ENCODE measurements at places on chromosomes 5 and 9. TPM values are rescaled to one million over a fixed set of nuclear protein-coding genes. Genes with fewer than 3 reads are reported as not detected.

GRCh38 chr5:45507178-45507577, 189.0 kb downstream of the HCN1 start:
- H3K4me1 ChIP-seq, result no peaks in the 10 kb centered on the region
- H3K36me3 ChIP-seq, result no peaks in the 10 kb centered on the region
- no peaks in the 10 kb centered on the region for H3K27me3 ChIP-seq
- H3K4me3 ChIP-seq, result no peak overlapping the region

The C5orf52 gene
- not detected for total RNA-seq

DNA sequence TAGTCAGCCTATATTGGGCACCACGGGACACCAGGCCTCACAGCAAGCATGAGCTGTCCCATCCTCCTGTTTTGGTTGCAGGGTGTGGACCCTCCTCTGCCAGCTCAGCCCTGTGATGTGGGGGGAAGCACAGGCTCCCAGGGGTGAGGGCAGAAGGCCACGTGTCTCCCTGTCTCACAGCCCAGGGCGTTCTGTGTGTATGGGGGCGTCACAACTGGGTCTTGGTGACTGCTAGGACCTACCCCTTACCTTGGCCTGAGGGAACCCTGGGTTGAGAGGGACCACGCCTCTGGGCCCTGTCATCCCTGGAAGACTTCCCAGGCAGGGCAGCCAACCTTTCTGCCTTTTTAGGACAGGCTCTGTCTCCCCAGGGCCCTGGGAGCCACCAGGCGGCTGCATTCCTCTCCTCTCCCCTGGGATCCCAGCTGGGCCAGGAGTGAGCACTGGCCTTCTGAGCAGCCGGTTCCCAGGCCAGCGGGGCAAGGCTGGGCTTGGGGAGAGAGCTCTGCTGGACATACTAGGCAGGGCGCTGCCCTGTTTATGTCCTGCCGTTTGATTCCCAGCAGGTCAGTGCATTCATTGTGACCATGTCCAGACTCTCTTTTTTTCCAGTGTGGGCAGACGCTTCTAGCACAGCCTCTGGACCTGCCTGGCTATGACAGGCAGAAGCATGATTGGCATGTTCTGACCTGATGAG, 97.4 kb downstream of the DAB2IP start:
- H3K36me3 ChIP-seq, result no peaks in the 10 kb centered on the region
- DNase-seq, result no peak
- peaks cover 11% of the 10 kb centered on the region for H3K4me1 ChIP-seq
- no peak overlapping the region for H3K4me3 ChIP-seq
- no peaks in the 10 kb centered on the region for H3K27me3 ChIP-seq

DNA sequence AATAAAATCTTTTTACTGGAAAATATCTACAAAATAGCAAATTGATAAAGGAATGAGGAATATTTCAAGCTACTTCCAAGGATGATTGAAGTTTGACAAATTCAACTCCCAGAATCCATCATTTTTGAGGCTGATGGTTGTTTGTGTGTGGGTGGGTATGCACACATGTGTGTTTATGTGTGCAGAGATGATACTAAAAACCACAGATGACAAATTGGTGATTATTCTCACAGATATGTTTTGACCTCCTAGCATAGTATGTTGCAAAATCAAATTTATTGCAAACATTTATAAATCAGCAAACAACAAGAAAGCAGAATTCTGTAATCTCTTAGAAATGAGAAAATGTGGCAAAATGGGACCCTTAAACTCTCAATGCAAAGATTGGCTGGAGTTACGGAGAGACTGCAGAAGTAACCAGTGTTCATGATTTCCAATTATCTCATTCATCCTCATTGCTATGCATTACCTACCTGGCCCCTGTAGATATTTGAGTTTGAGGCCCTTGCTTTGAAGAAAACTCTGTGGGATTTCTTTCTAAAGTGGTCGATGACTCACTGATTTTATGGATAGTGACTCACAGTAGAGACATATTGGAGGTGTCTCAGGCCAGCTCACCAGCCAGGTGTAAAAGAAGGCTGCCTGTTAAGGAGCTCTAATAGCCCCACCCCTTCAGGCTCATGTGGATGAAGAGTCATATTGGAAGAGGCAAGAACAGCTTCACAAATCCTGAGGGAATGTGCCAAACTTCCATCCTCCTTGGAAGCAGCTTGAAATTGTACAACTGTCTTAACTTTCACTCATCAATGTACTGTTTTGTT, 44.6 kb upstream of the TMC1 start:
- no peak overlapping the region for H3K4me3 ChIP-seq
- H3K36me3 ChIP-seq, result no peaks in the 10 kb centered on the region
- DNase-seq, result peak; percentile 59

DNA sequence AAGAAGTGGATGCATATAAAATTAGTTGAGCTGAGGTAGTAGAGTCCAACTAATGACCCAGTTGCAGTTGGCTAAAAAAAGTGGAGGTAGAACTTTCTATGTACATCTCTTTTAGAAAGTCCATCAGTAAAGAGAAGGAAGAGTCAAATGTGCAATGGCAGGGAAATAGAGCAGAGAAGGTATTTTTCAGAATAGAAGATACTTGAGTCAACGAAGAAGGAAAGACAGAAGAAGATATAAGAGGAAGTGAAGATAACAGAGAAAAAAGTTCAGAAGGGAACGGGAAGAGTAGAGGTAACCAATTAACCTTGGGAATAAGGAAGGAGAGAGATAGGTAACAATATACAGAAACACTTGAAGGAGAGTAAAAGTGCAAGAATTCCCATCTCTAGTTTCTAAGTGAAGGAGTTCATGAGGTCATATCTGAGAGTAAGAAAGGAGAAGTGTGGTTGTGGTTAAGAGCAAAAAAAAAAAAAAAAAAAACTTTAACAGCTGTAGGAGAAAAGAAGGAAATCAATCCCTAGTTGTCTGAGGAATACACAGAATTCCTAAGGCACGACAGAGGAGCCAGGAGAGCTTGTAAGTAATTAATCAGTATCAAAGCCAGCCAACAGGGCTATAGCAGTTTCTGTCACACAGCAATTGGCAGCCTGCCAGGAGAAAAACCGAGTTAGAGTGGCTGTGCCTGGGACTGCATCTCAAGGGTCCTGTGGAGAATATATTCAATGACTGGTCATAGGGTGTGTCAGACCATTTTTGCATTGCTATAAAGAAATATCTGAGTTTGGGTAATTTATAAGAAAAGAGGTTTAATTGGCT, 61.0 kb downstream of the ARL15 start:
- DNase-seq, result peak; percentile 53
- no peak overlapping the region for H3K4me3 ChIP-seq
- H3K36me3 ChIP-seq, result no peaks in the 10 kb centered on the region
- H3K27ac ChIP-seq, result no peak overlapping the region

- peaks cover 11% of the 10 kb centered on the region for H3K36me3 ChIP-seq
- H3K4me1 ChIP-seq, result peaks cover 92% of the 10 kb centered on the region
- no peak overlapping the region for H3K4me3 ChIP-seq
Measured at GRCh38 chr5:171961117-171961516, 45.3 kb downstream of the FBXW11 start.

GRCh38 chr5:151571270-151572173, 19.6 kb downstream of the FAT2 start:
- no peaks in the 10 kb centered on the region for H3K27me3 ChIP-seq
- H3K4me1 ChIP-seq, result peaks cover 9% of the 10 kb centered on the region
- no peaks in the 10 kb centered on the region for H3K36me3 ChIP-seq

DNA sequence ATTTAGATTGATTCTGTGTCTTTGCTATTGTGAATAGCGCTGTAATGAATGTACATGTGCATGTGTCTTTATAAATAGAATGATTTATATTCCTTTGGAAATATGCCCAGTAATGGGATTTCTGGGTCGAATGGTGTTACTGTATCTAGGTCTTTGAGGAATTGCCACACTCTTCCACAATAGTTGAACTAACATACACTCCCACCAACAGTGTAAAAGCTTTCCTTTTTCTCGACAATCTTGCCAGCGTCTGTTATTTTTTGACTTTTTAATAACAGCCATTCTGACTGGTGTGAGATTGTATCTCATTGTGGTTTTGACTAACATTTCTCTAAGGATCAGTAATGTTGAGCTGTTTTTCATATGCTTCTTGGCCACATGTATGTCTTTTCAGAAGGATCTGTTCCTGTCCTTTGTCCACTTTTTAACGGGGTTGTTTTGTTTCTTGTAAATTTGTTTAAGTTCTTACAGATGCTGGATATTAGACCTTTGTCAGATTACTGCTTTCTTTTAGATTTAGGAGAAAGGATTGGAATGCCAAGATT, 125.0 kb upstream of the NR5A1 start:
- H3K4me1 ChIP-seq, result peaks cover 4% of the 10 kb centered on the region
- H3K36me3 ChIP-seq, result no peaks in the 10 kb centered on the region
- DNase-seq, result no peak
- H3K27me3 ChIP-seq, result peaks cover 7% of the 10 kb centered on the region

The ZNF618 gene
- total RNA-seq, result 0.11 TPM

DNA sequence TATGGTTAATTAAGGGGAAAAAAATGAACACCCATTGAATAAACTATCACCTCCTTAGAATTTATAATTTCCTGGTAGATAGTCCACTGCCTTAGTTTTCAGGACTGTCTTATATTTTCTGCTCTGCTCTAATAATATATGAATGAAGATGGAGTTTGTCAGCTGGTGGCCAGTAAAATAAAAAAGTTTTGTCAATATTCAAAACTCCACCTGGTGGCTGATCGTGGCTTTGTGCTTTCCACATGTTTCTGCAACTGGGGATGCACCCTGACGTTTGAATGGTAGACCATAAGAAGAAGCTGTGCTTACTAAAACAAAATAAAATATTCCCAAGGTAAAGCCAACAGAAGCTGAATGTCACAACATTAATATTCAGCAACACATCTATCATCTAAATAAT, 286.6 kb upstream of the IZUMO3 start:
- DNase-seq, result no peak
- no peak overlapping the region for H3K27ac ChIP-seq
- no peaks in the 10 kb centered on the region for H3K36me3 ChIP-seq
- no peaks in the 10 kb centered on the region for H3K4me1 ChIP-seq
- H3K27me3 ChIP-seq, result no peaks in the 10 kb centered on the region

DNA sequence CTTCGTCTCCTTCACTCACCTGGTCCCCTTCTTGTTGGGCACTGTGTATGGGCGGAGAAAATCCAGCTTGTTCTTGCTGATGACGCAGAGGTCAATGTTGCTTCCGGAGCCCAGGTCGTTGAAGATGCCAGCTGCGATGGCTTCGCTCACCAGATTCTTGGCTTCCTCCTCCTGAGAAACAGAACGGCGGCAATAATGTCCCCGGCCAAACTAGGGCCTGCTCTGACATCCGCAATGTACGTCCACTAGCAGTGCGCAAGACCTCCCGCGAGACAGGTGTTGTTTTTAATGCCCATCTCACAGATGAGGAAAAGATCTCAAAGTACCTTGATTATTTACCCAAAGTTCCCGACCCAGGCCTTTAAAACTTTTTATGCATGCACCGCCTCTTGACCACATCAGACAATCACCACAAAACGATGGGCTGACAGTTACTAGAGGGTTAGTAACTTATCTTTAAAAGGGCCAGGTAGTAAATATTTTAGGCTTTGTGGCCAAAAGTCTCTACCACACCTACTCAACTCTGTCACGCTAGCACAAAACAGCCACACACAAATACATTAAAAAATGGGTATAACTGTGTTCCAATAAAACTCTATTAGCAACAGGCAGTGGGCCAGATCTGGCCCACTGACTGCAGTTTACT, 58.4 kb downstream of the PSMB7 start:
- H3K4me1 ChIP-seq, result peaks cover 38% of the 10 kb centered on the region
- DNase-seq, result no peak
- peaks cover 9% of the 10 kb centered on the region for H3K36me3 ChIP-seq
- H3K4me3 ChIP-seq, result no peak overlapping the region
- H3K27me3 ChIP-seq, result no peaks in the 10 kb centered on the region
- peak overlapping the region; percentile 76 for H3K27ac ChIP-seq

The MEGF10 gene
- total RNA-seq, result not detected

DNA sequence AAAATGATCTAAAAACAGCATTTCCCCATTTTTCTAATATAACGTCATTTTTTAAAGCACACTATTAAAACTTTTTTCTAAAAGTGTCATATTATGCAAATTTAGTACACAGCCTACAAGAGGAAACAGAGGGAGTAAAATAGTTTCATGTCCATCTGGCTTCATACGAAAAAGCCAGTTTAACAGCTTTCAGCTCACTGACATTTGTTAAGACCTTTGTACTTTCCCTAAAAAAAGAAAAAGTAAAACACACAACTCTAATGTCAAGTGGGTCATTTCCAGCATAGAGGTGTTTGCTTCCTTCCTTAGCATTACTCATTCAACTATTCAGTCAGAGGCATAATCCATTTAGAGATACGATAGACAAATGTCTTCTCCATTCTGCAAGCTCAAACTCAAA, 49.4 kb downstream of the ABHD17B start:
- H3K27me3 ChIP-seq, result no peaks in the 10 kb centered on the region
- no peak overlapping the region for H3K4me3 ChIP-seq
- no peak for DNase-seq
- peaks cover 15% of the 10 kb centered on the region for H3K4me1 ChIP-seq
- no peak overlapping the region for H3K27ac ChIP-seq

DNA sequence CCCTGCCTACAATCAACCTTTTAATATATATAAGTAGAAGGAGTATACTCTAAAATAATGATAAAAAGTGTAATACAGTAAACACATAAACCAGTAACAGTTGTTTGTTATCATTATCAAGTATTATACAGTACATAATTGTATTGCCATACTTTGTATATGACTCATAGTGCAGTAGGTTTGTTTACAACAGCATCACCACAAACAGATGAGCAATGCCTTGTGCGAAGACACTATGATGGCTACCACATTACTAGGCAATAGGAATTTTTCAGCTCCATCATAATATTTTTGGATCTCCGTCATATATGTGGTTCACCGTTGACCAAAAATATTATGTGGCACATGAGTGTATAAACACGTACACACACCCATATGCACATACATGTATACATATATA, 69.7 kb upstream of the APC start:
- H3K27me3 ChIP-seq, result peaks cover 3% of the 10 kb centered on the region
- no peak overlapping the region for H3K4me3 ChIP-seq
- DNase-seq, result no peak
- no peak overlapping the region for H3K27ac ChIP-seq
- H3K4me1 ChIP-seq, result no peaks in the 10 kb centered on the region

The PDGFRB gene
- not detected for total RNA-seq

- H3K27ac ChIP-seq, result peak overlapping the region; percentile 72
- H3K4me3 ChIP-seq, result no peak overlapping the region
- H3K27me3 ChIP-seq, result no peaks in the 10 kb centered on the region
Measured at GRCh38 chr5:55959208-55959607, 35.6 kb downstream of the IL6ST start.

GRCh38 chr9:101791938-101792337, 53.5 kb upstream of the GRIN3A start:
- DNase-seq, result peak; percentile 48
- H3K36me3 ChIP-seq, result no peaks in the 10 kb centered on the region
- no peak overlapping the region for H3K27ac ChIP-seq
- no peaks in the 10 kb centered on the region for H3K27me3 ChIP-seq

The GARIN3 gene
- total RNA-seq, result 0.79 TPM

All from activated CD4-positive, alpha-beta T cell treated with anti-CD3 and anti-CD28 coated beads for 36 hours (primary cell).